ENCODE measurements at places on chromosomes 12 and 14.

DNA sequence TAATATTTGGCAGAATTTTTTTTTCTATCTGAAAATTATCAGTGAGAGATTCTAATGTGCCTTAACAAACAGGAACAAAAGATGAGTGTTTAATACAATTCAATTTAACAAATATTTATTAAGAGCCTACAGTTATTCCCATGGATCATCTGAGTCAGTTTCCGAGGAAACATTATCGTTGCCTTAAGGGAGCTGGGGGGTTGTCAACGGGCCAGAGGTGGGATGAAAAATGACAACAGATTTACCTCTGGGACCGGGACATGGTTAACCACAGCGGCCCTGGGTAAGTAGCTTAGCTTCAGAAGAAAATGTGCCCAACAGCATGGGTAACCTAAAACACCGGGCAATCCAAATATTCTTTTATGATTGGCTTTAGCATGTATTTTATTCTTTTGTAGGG is 113.6 kb downstream of the DAD1 start:
- no peak for DNase-seq

- no peak for DNase-seq
Measured at GRCh38 chr12:88946372-88946997, 366.2 kb upstream of the KITLG start.

DNA sequence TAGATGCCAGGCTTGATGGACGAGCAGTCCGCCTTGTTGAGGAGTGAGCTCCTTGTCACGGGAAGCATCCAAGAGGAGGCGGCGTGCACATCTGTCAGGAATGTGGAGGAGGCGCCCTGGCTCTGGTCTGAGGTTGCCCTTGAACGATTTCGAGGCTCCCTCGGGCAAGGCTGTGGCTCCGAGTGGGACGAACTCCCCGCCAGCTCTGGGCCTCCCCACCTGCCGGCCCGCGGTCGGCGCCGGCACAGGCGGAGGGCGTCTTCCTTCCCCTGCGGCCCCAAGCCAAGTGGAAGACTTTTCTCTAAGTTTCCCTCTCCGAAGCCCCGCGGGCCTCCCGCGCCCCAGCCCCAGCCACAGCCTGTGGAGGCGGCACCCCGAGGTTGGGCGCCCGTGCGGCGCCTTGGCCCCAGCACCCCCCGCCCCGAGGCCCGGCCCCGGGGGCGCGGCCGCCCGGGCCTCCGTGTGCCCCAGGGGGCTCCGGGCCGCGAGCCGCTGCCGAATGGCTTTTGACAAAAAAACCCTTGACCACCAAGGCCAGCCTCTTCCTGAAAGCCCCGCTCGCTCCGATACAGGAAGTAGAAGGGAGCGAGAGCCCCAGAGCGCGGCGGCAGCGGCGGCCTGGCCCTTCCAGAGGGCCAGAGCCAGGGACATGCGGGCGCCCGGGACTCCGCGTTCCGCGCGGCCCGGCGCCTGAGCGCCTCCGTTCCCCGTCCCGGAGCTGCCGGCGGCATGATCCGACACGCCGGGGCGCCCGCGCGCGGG is at the start of gene RIN3:
Gene RIN3 (plus strand): TSS at position 578 of the 762 bp plus-strand sequence. CDS start 152 bp downstream, at position 730.
- DNase-seq, result no peak

GRCh38 chr12:47604221-47604873 is 101.5 kb downstream of the RPAP3 start:
- DNase-seq, result no peak

DNA sequence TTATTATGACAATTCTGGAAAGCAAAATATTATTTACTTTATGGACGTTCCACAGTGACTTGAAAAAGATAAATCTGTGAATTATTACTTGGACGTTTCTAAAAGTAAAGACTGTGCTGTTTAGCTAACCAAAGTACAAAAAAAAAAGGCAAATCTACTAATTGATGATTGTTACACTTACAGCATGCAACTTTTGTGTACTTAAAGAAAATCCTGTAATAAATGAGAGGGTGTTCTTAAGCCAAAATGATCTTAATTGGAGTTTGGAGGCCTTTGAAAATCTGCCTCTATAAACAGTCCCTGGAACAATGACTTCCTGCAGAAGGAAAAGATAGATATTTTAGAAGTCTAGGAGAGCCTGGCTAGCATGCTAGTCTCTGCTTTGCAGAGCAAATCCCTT is 434.0 kb upstream of the SYT1 start:
- DNase-seq, result no peak

DNA sequence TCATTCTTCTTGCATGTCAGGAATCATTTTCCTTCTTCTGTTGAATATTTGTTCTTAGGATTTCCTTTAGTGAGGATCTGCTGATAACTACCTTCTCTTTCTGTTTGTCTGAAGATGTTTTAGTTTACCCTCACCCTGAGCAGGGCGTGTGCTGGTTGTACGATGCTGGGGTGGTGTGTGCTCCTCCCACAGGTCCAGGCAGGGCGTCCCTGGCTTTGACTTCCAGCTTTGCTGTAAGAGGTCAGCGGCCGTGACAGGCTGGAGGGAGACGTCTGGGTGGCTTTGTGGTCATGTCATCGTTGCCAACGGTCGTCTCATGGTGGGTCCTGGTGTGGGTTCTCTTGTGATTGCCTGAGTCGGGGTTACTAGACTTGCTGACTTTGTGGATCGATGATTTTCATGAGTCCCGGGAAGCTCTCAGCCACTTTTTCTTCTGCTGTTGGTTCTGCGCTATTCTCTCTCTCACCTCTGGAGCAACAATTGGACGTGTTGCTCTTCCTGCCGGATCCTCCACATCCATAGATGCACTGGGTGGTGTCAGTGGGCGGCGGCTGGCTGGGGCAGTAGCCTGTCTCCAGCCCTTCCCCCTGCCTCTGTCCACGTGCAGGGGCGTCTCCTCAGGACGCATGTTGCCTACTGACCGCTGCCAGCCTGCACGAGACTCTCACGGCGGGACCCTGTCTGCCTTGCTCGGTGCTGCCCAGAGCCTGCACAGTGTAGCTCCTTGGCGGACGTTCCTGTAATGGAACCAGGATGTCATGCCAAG is 8.4 kb downstream of the PACS2 start:
- no peak for DNase-seq

- no peak for DNase-seq
Measured at GRCh38 chr14:82394916-82395315, 861.3 kb upstream of the SEL1L start.

DNA sequence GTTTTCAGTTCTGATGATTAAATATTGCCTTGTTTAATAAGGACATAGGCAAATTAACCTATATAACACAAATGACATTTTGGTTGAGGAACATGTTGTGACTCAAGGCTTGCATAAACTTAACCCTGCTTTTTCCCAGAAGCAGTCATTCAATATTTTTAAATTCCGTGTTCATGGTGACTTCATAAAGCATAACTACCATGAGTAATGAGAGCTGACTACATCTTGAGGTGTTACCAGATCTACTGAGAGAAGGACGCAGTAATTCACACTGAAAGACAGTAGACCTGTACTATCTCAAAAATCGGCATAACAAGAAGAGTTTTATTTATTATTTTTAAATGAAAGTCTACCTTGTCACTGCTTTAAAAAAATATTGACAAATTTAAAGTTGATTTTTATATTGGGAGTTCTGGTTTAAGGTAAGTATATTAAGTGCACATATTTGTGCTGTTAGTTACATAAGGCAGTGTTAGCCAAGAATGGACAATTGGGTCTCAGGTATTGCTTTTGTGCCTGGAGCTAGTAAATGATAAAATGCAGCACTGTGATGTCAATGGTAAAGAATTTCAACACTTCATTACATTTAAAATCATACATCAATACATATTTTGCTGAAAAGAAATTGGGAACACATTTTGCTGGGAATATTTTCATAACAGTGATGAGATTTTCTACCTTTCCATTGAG is 1198.5 kb downstream of the FSCB start:
- no peak for DNase-seq

DNA sequence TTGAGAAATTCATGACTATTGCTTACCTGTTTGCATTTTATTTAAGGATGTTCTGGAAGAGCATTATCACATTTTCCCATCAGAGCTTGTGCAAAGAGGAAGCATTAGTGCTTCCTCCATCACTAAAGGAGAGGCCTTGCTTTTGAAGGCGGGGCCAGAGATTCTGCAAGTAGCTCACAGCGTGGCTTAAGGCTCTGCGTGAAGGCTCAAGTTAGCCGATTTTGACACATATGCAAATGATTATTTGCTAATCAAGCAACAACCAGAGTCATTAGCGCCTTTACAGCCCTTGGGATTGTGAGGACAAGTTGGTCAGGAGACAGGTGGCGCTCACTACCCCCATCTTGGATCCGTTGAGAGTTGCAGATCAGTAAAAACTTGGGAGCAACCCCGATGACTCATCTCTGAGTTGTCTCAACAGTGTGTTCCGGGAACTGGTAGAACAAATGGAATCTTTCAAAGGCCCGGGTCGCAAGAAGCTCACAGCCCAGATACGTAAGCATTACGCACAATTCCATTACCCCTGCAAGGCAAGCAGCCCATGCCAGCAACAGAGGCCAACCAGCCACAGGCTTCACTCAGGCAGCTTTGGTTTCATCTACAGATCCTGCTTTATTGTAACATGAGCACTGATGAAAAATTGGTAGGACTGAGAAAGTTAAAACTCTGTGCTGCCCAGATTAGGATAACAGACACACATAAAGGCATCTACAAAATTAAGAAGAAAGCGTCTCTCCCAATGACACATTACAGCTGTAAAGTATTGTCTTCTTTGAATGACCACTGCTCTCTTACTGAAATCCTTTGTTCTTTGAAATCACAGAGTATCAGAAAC is 34.9 kb upstream of the SPTSSA start:
- no peak for DNase-seq

GRCh38 chr12:25054783-25055144 is 105.9 kb upstream of the BCAT1 start:
- DNase-seq, result peak; percentile 80

GRCh38 chr14:96635850-96636249 is 133.7 kb downstream of the PAPOLA start:
- no peak for DNase-seq

- DNase-seq, result no peak
Measured at GRCh38 chr14:69132513-69133181, 20.3 kb downstream of the DCAF5 start.

GRCh38 chr14:64695071-64695470 is 9.2 kb upstream of the PLEKHG3 start:
- no peak for DNase-seq

- no peak for DNase-seq
Measured at GRCh38 chr14:65866886-65867285, 454.4 kb downstream of the FUT8 start.

Data from Karpas-422 (cell line).